ENCODE measurements at places on chromosomes 3 and 15. TPM values are rescaled to one million over a fixed set of nuclear protein-coding genes. Genes with fewer than 3 reads are reported as not detected.

VILL gene
- polyA plus RNA-seq: 0.88 TPM

DNA sequence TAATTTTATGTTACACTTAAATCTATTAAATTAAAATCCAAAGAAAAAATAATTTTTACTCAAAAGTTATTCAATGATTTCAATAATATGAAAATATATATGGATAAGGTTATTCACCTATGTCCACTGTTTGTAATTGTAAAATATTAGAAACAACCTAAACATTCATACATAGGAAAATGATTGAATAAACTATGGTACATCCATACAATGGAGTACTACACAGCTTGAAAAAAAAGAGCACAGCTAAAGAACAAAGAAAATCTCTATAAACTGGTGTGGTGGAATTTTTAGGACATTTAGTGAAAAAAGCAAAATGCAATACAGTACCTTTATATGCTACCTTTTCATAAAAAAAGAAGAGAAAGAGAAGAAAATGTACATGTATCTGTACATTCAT lies 52.8 kb downstream of the SHOX2 start:
- no peak for DNase-seq

DNA sequence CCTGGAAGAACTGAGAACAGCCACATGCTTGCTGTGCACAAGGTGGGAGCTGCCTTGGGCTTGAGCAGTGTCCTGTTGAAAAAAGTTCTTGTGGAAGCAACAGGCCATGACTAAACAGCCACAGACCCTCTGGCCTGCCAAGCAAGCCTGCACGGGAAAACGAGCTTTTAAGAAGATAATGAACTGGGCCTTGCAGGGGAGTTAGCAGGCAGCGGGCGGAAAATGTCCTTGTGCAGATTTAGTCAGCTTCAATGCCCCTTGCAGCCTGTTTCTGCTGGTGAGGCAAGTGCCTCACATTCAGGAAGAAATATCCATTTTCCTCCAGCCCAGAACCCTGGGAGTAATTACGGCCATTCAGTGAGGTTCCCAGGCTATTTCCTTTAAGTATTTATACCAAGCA lies 126.2 kb upstream of the KLHL25 start:
- DNase-seq: no peak

DNA sequence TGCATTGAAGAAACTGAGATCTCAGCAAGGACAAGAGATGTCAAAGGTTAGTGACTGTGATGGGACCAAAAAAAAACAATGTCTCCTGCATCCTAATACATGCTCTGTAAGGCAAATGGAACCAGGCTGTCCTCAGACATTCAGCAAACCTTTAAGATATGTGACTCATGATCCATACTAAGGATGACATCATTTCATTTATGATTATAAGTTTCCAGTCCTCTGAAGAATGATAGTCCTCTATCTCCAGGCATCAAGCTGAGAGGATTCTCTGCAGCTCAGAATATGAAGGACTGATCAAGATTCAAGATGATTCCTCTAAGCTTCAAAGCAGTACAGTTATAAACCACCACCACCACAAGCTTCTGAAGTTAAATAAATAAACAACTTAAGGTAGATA lies 47.6 kb downstream of the SSR3 start:
- DNase-seq: no peak

CLDN16 gene
- polyA plus RNA-seq: 0.22 TPM

GRCh38 chr15:78977591-78978347 lies 32.9 kb upstream of the CTSH start:
- DNase-seq: no peak

- DNase-seq: no peak
These were observed 266.7 kb upstream of the C2CD4B start for GRCh38 chr15:62431817-62432216.

RBP2 gene
- polyA plus RNA-seq: not detected

- no peak for DNase-seq
These were observed 534.5 kb upstream of the KCNMB2 start for GRCh38 chr3:178001670-178002101.

- no peak for DNase-seq
These were observed 54.7 kb upstream of the KLF13 start for GRCh38 chr15:31271711-31272557.

- DNase-seq: no peak
These were observed 12.4 kb upstream of the IREB2 start for GRCh38 chr15:78425643-78426042.

GRCh38 chr15:101014921-101015841 lies 96.0 kb downstream of the LRRK1 start:
- peak; percentile 78 for DNase-seq

GRCh38 chr15:28169366-28169765 lies 70.3 kb upstream of the OCA2 start:
- DNase-seq: no peak

DNA sequence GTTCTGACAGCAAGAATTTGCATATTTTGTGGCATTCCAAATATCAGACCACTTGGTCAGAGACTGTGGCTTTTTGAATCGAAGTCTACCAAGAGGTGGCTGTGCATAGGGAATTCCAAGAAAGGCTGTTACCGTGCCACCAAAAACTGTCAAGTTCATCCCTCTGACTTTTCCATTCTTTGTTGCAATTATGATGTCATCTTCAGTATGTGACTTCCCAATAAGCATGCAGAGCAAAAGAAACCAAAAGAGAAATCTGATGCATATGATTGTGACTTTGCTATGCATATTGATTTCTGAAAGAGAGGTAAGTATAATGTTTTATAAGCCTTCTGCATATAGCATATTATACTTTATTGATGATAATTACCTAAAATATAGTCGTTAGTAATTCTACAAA lies 6.5 kb downstream of the BCHE start:
- DNase-seq: no peak

GRCh38 chr3:123448536-123449101 lies at the start of gene ADCY5:
Gene ADCY5 (minus strand): TSS chr3:123449090. CDS start chr3:123448545, 545 bp downstream.
- DNase-seq: peak; percentile 36

- DNase-seq: no peak
These were observed 370.0 kb upstream of the FRG2C start for GRCh38 chr3:75294124-75294523.

NR1I2 gene
- 32.6 TPM for polyA plus RNA-seq

- no peak for DNase-seq
These were observed 19.3 kb upstream of the SLC24A5 start for GRCh38 chr15:48101376-48101961.

TMCO5A gene
- not detected for polyA plus RNA-seq

- no peak for DNase-seq
These were observed 72.3 kb upstream of the BNC1 start for GRCh38 chr15:83356501-83357399.

SLC7A14 gene
- under 0.01 TPM for polyA plus RNA-seq

- no peak for DNase-seq
These were observed 85.9 kb downstream of the PEX5L start for GRCh38 chr3:179950840-179951239.

DNA sequence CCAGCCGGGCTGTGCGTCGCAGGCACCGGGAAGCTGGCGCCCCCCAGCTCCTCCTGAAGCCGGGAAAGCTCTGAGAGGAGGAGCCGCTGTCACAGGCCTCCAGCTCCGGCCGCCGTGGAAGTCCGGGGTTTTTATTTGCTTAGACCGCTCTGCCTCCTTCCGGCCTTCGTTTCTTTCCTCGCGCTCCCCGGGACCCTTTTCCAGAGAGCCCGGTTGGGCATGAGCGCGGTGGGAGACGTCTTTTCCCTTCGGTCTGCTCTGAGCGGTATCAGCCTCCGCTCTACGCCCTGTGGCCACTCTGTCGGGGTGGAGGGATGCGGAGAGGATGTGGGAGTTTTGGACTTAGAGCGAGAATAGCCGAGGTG lies 559 bp downstream of the SENP5 start:
- DNase-seq: peak; percentile 49

GRCh38 chr15:69107025-69107620 lies 53.3 kb upstream of the GLCE start:
- DNase-seq: no peak

ARNT2 gene
- 0.32 TPM for polyA plus RNA-seq

LARP6 gene
- 2.9 TPM for polyA plus RNA-seq

DNA sequence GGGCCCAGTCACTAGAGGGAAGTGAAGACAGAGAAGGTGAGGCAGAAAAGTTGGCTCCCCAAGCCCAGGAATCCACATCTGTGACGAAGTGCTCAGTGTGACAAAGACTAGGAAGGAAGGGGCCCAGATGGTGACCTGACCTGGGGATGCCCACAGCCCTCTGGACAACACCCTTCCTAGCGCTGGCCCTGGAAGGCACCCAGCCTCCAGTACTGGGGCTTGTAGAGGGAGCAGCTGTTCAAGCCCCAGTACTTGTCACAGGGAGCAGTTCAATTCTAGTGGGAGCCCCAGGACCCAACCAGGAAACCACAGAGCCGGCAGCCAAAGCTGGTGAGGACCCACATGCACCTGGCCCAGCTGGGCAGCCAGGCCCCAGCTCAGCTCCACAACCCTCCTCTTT lies 190.8 kb downstream of the XXYLT1 start:
- no peak for DNase-seq

- DNase-seq: no peak
These were observed 101.6 kb downstream of the SRGAP3 start for GRCh38 chr3:9147896-9148266.

DNA sequence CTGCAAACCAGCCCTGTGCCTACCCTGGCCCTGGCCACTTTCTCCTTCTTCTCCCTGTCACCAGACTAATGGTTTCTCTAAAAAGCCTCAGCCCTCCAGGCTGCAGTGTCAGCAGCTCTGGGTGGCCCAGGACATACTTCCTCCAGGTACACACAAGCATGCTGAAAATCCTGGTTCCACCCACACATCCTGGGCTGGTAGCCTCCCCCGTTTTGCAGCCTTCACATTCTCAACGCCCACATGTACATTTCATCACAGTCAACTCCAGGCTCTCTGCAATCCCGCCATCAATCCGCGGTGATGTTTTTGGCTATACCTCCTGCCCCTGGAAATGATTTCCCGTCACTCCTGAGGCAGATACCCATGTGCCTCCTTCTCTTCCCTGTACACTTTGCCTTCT lies 59.4 kb downstream of the MAGEF1 start:
- no peak for DNase-seq

DZIP1L gene
- polyA plus RNA-seq: 0.89 TPM

GRCh38 chr3:194077602-194078001 lies 58.3 kb upstream of the HES1 start:
- no peak for DNase-seq

- no peak for DNase-seq
These were observed 150.7 kb downstream of the FOXB1 start for GRCh38 chr15:60154764-60155325.

- no peak for DNase-seq
These were observed 133.2 kb downstream of the ALDH1A2 start for GRCh38 chr15:57932348-57932747.

SEMA3F gene
- 2.7 TPM for polyA plus RNA-seq

CRYBG3 gene
- 2.0 TPM for polyA plus RNA-seq

CAMKV gene
- polyA plus RNA-seq: not detected

SENP7 gene
- polyA plus RNA-seq: 1.9 TPM

DNA sequence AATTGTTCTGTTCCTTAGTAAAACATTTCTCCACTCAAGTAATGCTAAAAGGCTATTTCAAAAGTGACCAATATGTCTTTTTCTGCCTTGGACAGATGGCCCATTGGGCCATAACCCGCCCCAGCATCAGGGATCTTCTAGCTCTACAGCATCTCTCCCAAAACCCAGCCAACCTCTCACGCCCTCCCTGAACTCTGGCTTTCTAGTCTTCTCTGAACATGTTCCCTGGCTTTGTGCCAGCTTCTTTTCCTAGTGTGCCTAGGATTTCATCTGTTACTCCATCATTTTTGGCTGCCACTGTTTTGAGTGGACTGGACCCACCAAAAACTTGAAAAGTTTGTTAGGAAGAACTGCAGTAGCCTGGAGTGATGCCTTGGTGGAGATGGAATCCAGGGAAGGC lies 30.7 kb downstream of the TRPM1 start:
- DNase-seq: no peak

DNA sequence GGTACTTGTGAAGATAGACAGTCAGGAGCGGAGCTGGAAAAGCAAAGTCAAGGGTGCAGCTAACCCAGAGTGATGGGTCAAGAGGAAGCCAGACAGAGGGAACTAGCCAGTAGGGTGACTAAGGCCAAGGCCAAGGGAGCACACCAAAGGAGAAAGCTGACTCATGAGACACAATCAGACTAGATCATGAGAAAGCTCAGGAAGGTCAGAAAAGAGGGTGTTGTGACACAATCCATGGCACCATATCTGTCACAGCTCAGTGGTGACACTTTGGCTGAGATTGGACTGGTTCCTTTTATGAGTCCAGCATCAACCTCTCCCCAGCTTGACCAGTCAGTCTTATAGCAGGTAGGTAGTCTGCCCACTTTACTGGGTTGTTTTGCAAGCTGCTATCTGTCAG lies 22.2 kb downstream of the P2RY1 start:
- DNase-seq: no peak

- no peak for DNase-seq
These were observed 70.1 kb downstream of the SLC12A8 start for GRCh38 chr3:125142420-125142778.

DNA sequence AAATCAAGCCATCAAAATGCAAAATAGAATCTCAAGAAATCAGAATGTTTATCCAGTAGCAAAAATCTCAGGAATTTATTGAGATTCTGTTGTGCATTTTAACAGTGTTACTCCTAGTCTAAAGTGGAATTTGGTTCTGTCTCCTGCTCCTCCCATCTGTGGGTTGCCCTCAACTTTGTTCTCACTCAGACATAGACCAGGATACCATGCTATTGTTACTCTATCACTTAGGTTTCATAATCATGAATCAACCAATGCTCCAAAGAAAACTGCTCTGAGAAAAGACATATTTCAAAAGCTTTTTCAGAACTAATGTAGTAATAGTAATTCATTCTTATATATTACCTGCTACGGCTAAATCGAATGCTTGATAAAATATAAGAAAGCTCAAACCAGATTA lies 274.7 kb downstream of the RBMS3 start:
- no peak for DNase-seq

PLA2G4E gene
- polyA plus RNA-seq: not detected

- DNase-seq: no peak
These were observed 188.9 kb downstream of the FMN1 start for GRCh38 chr15:33005582-33005981.

DNA sequence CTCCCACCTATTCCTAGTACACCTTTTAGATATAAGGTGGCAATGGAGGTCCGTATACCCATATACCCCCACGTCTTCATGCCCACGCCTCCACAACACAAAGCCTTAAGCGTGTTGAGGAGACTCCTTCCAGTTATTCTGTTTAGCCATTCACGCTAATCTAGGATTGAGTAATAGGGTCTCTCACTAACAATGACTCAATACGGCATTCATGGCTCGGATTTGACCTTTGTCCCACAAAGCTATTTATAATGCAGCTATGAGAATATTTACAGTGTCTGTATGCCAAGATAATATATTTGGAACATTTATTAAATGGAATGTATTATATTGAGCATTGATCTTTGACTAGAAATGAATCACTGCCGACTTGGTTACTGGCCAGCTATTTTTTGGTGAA lies 215.8 kb downstream of the KCNH8 start:
- DNase-seq: no peak

DNA sequence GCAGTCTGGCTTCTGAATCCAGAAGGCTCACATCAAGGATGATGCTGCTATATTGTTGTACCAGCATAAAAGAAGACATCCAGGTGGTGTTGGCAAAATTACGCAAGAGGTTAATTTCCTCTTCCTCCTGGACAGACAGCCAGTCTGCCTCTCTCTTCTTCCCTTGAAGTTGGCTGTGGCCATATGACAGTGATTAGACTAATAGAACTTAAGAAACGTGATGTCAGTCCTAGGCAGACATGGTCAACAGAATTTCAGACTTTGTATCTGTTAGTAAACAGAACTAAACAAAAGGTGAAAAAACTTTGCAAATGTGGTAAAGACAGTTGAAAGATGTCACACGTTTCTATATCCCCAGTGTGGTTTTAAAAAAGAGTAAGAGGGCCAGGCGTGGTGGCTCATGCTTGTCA lies 465.2 kb upstream of the NR2F2 start:
- DNase-seq: no peak

XYLB gene
- polyA plus RNA-seq: 14.6 TPM
